ENCODE measurements at places on chromosomes 4 and X.

DNA sequence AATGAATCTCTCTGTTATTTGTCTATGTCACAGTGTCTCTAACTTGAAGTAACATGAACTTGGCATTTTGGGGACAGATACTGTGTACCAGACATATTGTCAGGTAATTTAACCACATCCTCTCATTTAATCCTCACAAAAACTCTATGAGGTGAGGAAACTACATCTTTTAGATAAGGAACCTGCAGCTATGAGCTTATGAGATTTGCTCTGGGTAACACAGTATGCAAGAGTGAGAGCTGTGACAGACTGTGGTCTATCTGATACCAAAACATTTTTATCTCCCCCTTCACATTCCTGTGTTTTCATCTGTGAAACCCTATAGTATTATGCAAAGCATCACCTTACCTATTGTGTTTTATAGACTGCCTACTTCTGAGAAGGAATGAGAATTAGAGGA lies 58.4 kb upstream of the HS3ST1 start:
- no peak for DNase-seq

- DNase-seq = no peak
Observed at GRCh38 chr4:38237139-38237538, 276.9 kb downstream of the PTTG2 start.

GRCh38 chr4:65737672-65738071 lies 67.4 kb upstream of the EPHA5 start:
- no peak for DNase-seq

DNA sequence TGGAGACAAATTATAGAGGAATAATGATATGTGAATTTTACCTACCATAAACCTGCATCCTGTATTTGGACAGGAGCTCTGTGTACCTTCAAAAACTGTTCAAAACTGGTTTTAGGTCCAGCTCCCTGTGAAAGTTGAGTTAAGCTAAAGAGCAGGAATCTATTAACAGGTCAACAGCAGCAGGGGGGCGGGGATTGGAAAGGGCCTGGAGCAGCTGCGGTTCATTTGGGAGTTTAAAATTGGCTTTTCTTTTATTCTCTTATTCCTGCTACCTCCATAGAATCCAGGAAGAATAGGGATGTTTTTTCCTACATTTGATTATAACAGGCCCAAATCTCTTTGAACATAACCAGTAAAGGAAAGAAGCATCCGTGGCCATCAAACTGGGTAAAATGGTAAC lies 23.8 kb downstream of the SHROOM3 start:
- DNase-seq = no peak

GRCh38 chr4:76539979-76540378 lies 105.0 kb downstream of the SHROOM3 start:
- DNase-seq = no peak

- DNase-seq = no peak
Observed at GRCh38 chr4:161792991-161793390, 370.8 kb downstream of the FSTL5 start.

- DNase-seq = peak; percentile 5
Observed at GRCh38 chr4:55184600-55185523, 59.5 kb upstream of the KDR start.

- no peak for DNase-seq
Observed at GRCh38 chrX:45524805-45525204, 324.1 kb upstream of the DIPK2B start.

GRCh38 chr4:114383721-114384120 lies 214.9 kb upstream of the UGT8 start:
- DNase-seq = no peak

- DNase-seq = no peak
Observed at GRCh38 chr4:99362768-99363167, 10.2 kb upstream of the ADH1C start.

- DNase-seq = no peak
Observed at GRCh38 chr4:94548571-94548970, 96.8 kb downstream of the PDLIM5 start.

- DNase-seq = no peak
Observed at GRCh38 chr4:85615952-85616351, 141.0 kb downstream of the ARHGAP24 start.

GRCh38 chr4:79042079-79042674 lies 102.9 kb upstream of the PAQR3 start:
- DNase-seq = no peak

- DNase-seq = no peak
Observed at GRCh38 chr4:168674866-168675265, 178.0 kb downstream of the PALLD start.

- DNase-seq = no peak
Observed at GRCh38 chr4:68831642-68832041, 15.8 kb downstream of the UGT2B10 start.

- DNase-seq = no peak
Observed at GRCh38 chr4:110878956-110879355, 256.1 kb upstream of the PITX2 start.

GRCh38 chr4:42560467-42560861 lies 96.4 kb downstream of the ATP8A1 start:
- DNase-seq = no peak
